GM10248 (cell line): ENCODE measurements at places on chromosomes 7 and 10.

DNA sequence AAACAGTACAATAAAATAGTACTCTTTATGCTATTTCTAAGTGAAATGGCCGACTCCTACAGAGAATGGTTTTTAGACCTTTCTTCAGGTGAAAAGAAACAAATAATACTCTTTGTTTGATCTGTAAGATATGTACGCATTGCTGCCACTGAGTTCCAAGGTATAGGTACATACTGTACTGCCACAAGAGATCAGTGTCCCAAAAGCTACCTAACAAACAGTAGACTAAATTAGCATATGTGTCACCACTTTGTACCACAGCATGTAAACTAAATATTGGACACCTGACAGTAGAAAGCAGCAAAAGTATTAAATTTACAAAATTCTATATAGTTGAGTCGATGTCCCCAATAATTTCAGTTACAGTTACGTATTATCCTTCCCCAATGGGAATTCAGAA is 14.4 kb downstream of the MTPN start:
- DNase-seq = no peak

DNA sequence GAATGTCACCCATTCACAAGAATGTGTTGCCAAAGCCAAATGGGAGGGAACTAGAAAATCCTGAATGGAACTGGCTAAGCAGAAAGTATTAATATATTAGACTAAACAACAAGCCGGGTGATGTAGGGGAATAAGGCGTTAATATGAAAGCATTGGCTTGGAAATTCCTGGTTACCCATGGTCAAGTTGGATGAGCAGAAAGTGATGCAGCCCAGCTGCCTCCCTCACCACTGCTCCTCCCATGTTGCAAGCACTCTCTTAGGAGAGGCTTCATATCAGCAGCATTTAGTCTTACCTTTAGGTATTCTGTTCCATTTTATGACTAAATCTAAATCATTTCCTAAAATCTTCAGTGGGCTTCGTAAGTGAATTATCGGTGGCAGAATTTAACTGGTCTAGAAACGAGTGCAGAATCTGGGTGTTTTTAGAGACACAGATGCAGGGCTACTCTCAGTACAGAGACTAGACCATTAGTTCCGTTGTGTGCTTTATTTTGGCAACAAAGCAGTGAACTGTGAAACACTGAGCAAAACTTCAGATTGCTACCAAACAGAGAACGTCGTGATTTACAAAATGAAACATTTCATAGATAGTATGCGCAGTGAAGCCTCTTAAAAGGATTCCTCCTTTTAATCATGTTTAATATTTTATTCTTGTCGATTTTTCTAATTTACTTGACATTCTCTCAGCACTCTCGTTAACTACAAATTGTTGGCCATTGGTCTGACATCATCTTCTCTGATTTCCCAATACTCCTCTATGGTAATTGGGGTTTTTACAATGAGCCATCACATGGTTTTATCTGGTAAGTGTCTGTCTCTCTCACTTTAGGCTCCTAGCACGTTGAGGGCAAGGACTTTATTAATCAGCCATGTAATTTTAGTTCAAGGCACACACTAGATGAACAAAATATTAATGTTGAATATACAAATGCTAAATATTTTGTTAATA is 22.0 kb upstream of the HGF start:
- no peak for DNase-seq

DNA sequence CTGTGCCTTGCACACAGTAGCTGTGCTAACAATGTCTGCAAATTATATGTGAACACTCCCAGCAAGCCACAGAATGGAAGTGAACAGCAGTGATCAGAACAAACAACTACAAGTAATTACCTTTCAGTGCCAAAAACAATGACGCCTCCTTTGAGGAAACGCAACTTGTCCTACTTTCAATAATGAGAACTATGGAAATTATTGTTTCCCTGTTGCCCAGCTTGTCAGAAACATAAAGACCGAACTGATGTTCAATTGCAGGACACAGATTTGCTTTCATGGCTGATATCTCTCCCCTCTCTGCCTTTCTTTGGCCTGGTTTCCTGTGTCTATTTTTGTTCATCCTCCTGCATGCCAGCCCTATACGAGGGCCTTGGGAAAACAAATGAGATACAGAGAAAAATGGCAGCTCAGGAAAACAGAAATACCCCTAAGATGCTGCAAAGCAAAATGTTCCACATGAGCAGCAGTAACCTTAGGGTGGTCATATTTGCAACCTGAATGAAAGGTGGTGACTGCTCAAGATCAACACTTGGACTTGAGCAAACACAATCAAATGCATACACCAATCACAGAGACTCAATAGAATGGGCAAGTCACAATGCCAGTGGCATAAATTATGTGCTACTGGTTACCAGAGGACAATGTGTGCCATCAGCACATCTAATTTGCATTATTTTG is 26.8 kb downstream of the COBL start:
- DNase-seq = no peak

- DNase-seq = no peak
These were observed 17.9 kb downstream of the ZFAND2A start for GRCh38 chr7:1142051-1142635.
